Stimulated activated CD8-positive, alpha-beta memory T cell treated with anti-CD3 and anti-CD28 coated beads, Interleukin-7, amount 100 ng/mL, for 48 hours (primary cell): ENCODE measurements at places on chromosomes 5 and 9.

GRCh38 chr9:130794923-130795495, 40.0 kb upstream of the ABL1 start:
- DNase-seq = no peak

DNA sequence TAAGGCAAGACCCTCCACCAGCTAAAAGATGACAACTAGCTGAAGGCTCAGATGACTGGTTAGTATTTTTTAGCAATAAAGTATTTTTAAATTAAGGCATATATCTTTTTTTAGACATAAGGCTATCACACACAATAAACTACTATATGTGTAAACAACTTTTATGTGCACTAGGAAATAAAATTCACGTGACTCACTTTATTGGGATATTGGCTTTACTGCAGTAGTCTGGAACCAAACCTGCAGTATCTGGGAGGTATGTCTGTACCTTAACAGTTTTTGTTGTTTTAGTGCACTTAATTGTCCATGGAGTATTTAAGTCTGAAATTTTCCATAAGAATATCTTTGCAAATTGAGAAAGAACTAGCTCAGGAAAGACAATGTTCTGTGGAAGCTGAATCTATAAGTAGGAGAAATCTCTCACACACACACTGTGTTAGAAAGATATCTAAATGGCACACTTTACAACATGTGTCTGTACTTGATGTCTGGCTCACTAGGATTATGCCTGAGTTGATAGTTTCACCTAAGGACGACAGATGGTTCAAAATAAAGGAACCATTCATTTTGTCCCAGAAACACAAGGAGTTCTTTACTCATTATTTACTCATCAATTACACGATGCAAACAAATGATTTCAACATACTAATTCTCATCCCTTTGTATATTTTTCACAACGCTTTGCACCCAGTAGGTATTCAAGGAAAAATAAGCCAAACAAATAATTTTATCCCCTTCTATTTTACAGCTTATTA, 4.6 kb downstream of the RAPGEF6 start:
- no peak for DNase-seq

DNA sequence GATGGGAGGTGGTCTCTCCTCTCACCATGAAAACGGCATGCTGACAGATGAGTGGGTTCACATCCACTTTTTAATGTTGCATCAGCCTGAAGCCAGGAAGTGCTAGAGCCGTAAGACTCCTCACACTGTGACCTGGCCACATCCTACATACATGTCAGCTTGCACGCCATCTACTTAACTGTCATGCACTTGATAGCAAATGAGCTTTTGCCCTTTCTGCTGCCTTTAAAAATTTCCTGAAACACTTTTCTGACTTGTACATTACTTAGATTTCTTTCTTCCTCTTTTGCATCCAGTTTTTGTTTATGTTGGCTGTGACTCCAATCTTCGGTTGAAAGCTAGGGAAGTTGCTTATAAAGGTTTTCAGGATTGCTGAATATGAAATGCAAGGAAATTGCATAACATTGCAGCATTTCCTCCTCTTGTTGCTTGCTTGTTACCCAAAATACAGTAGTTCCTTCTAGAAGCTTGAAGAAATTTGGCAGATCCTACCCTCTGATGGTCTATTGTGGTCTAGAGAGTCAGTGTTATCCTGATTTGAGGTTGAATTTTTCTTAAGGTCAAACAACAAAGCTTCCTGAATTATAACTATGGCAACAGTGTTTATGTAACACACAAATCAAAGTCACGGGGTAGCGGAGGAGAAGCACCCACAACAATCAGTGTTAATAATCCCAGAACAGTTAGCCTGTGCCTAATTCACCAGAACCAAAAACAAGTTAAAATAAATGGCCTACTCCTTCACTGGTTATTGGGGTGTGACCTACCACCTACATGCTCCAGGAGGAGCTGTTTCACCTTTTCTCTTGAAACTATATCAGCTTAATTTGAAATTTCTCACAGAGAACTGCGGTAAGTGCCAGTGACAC, 232.5 kb downstream of the ARHGAP26 start:
- DNase-seq = no peak

DNA sequence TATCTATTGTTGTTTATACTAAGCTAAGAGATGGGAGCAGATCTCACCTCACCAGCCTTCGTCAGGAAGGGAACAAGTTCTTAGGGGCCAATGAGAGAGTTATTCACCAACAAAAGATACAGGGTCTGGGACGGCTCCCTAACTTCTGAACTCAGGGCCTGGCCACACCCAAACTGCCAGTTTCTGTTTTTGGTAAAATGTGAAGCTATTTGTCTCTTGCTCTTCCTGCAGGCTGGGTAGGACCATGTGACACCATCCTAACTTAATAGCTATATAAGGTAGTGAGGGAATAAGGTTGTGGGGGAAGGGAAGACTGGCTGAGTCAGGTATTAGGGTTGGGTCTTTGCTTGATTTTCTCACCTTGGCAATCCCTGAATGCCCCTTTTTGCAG, 480.5 kb downstream of the KDM4C start:
- DNase-seq = no peak
